NCI-H774 (cell line): ENCODE measurements at places on chromosomes 6 and 20.

DNA sequence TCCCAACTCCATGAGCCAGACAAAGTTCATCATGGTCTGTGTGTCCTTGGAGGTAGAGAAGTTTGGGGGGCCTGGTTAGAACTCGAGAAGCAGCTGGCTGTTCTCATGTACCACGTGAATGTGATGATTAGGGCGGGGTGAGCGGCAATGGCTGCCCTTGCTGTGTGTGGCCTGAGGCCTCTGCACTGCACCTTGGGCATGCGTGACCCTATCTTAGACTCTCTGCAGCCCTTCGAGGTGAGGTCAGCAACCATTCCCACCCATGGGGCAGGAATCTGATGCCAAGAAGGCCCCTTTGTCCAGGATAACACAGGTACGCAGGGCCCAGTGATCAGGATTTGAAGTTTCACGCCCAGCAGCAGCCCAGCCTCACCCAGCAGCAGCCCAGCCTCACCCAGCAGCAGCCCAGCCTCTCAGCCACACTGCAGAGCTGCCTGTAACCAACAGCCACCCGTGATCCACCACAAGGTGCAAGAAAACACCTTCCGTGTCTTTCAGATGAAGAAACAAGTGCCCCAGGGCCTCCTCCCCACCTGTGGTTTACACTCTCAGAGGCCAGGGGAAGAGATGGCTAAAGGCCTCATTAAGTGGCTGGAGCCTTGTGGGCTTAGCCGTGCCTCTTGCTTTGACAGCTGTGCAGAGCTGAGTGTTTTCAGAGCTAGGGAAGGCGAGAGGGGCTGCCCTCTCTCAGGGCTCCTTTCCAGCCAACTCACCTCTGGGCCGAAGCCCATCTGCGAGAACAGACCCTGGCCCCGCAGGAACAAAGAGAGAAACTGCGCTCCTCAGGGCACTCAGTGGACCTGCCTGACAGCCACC is 195.2 kb upstream of the CDH4 start:
- no peak for DNase-seq

DNA sequence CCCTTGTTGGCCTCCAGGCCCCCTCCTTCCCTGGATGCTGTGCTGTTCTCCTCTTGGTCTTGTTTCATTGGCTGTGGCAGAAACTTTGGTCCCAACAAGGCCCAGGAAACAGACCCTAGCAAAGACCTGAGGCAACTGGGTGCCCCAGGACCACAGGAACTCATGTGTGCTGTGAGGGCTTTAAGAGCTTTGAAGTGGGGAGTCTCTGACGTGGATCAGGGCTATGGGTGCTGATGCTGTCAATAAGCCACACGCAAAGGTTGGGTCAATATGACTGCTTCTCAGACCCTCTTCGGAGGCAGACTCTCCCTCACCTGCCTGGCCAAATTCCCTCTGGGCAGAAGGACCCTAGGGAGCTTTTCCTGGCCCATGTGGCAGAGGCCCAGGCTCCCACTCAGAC is 91.5 kb upstream of the MLN start:
- DNase-seq, result no peak

DNA sequence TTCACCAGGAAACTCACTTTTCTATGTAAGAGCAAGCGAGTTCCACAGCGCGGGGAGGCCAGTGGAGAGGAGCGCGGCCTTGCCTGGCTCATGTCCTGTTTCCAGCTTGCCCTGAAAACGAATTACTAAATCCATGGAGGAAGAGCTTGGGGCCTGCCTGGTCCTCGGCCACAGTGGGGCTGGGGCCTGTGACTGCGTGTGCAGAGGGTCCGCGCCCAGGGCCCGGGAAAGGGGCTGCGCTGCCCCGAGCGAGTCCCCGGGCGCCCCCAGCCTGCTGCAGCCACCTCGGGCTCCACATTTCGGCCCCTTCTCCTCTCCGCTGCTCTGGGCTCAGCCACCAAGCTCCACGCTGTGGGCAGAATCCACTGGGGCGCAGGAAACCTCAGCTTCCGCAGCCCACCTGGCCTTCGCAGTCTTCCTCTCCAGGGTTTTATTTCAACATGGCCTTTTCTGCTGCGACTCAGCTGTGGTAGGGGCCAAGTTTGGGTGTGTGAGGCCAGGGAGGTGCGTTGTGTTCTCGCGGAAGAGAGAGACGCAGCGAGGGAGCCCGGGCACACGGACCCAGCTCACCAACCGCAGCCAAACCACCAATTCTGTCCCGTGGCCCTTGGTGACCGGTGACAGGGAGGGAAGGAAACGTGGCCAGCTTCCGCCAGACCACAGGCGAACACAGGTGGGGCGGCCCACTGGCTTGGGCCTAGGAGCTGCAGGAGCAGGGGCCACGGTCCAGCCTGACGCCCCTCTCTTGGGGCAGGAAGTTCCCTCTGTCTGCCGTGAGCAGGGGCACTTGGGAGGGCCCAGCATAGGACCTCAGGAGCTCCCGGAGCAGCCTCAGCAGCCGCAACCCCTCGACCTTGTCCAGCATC is 211.4 kb downstream of the ERMARD start:
- DNase-seq, result no peak

DNA sequence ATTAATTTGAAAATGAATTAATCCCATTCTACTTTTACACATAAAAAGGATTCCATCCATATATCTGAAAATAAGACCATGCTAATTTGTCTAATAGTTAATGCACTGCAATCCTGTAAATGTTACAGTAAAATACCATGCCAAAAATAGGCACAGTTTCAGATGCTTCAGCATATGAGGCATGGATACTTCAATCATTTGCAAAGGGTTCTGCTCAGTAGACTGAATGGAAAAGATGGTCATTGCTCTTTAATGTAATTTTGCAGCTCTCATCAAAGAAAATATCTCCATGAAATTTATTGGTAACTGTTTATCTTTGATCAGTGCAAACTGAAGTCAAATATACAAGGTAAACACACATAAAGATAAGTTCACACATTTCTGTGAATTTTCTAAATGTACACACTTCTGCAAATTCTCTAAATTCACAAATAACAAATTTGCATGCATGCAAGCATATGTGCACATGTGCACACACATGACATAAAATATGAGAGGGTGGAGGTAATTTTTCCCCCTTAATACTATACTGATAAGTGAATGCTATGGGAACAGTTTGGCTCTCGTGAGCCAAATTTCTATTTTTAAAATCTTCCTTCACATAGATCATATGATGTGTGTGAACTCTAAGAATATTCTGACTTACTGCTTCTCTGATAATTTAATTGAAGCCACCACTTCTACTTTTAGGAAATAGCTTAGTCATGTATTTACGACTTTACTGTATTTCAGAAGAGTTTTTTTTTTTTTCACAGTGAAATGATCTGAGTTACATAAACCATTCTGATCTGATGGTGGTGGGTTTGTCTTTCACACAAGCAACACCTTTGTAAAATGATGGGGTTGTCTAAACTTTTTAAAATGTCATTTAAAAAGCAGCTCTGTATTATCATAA is 996.8 kb upstream of the CITED2 start:
- DNase-seq, result no peak

DNA sequence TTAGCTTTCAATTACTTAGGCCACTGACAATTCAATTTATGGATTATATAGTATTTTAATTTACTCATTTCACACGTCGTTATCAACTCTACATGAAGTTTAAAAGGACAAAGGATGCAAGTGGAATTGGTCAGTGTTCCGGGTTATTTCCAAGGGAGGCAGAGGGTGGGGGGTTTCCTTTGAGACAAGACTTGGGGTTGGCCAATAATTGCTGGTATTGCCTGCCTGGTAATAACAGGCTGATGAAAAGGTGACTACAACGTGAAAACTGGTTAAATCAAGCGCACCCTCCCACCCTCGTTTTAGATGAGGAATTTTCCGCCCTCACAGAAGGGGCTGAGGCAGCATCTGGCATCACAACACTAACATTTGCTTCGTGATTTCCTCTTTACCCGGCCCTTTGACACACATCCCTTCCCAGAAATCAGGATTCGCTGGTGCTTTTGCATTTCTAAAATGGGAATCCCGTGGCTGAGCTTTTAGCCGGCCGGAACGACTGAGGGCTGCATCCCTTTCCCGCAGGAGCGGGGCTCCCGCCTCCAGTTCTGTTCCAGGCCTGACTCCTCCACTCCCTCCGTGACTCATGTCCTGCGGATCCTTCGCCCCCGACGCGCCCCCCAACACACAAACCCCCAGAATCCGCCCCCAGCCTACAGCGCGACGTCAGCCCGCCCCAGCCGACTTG is 999 bp upstream of the PIM1 start:
- DNase-seq, result no peak

GRCh38 chr20:11993886-11994461 is 76.3 kb downstream of the BTBD3 start:
- DNase-seq, result peak; percentile 57
